ENCODE measurements at places on chromosomes 4 and X.
A peak's percentile ranks its signal among the peaks of the same experiment; 100 is the strongest.

- peak; percentile 46 for DNase-seq
Measured at GRCh38 chr4:25103418-25103817, 56.8 kb downstream of the SEPSECS start.

DNA sequence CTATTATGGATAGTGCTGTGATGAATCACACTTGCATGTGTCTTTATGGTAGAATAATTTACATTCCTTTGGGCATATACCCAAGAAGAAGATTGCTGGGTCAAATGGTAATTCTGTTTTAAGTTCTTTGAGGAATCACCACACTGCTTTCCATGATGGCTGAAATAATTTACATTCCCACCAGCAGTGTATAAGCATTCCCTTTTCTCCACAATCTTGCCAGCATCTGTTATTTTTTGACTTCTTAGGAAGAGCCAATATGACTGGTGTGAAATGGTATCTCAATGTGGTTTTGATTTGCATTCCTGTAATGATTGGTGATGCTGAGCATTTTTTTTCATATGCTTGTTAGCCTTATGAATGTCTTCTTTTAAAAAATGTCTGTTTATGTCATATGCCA lies 1120.2 kb downstream of the ARAP2 start:
- no peak for DNase-seq

GRCh38 chr4:77360451-77360850 lies 203.4 kb downstream of the CCNG2 start:
- no peak for DNase-seq

- DNase-seq: no peak
Measured at GRCh38 chrX:928606-929005, 283.8 kb downstream of the CRLF2 start.

DNA sequence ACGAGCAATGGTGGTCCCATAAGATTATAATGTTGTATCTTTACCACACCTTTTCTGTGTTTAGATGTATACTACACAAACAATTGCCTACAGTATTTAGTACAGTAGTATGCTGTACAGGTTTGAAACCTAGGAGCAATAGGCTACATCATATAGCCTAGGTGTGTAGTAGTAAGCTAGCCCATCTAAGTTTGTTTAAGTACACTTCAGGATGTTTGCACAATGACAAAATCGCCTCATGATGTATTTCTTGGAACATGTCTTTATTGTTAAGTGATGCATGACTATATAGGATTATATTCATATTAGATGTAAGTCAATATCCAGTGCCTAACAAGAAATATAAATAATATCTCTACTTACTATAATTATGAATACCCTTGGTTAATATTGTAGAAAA lies 104.6 kb downstream of the SLC10A6 start:
- DNase-seq: no peak

DNA sequence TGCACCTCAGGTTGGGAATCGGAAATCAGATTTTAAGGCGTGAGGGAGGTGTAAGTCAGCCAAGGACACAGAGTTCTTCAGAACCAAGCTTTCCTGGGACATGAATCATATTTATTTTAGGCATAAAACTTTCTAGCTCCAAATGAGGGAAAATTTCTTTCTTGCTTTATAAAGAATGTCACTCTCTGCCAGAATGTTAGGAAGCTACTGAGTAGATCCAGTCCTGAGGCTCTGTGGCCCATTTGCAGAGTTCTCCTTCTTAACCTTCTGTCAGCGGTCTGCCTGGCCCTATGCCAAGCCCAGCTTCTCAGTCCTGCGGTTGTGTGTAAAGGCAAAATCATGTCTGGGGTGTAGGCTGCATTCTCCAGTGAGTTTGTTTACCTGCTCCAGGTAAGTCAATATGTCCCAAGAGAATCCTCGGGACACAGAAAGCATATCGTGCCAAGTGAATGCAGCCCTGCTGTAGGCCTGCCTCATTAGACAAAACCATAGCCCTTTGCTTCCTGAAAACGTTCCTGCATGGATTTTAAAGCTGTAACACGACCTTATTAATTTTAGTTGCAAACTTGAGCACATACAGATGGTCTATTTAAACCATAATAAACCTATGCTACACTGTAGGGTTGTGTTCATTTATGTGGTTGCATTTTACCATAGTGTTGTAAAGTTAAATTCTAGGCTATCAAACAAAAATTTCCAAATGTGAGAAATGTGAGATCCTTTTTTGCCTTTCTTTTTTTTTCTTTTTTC lies 29.2 kb upstream of the CCNI start:
- DNase-seq: no peak

DNA sequence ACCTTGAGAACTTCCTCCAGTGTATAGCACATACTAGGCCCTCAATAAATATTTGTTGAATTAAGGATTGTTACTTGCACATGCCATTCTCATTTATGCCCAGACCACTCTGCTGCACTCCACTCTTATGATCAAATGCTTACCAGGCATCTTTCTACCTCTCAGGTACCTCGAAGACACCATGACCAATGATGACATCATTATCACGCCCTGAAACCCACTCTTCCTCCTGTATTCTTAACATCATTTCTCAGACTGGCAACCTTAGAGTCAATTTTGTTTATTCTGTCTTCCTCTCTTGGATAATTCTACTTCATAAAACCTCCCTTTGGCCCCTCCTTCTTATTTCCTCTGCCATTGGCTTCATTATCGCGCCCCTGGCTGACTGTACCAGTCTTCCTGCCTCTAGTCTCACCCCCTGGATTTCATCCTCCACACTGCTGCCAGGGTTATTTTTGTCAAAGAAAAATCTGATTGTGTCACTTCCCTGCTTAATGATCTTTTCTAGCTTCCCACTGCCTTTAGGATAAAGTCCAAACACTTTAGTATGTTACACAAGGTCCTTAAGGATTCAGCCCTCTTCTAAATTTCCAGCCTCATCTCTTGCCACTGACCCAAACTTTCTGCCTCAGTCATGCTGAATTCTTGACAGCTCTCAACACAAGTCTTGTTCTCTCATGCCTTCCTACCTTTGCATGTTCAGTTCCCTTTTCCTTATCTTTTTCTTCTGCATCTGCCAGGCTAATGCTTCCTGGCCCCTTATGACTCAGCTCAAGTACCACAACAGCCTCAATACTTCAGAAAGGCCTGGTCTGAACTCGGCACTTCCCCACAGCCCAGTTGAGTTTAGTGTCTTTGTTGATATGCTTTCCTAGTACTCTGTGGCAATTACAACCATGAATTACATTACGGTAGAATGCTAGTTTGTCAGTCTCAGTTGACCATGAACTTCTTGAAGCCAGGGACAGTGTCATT lies 45.8 kb downstream of the HDAC8 start:
- DNase-seq: peak; percentile 32

DNA sequence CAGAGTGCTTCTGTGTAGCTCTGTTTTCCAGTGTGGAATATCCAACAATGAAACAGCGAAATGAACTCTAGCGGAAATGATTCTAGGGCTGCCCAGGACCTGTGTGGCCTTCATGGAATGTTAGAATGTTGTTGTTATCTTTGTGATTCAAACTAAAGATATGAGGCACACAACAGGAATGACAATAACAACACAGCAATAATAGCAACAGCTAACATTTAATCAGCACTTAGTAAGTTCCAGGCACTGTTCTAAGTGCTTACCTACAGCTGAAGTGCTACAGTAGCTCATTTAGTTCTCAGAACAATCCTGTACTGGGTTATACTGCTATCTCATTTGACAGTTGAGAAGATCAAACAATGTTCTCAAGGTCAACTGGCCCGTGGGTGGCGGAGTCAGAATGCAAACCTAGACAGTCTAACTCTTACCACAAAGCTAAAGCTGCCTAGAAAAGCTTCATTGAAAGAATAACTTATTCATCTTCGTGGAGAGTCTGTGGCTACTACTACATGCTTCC lies 63.7 kb downstream of the MAML3 start:
- no peak for DNase-seq

GRCh38 chr4:168082379-168082778 lies 10.0 kb upstream of the ANXA10 start:
- no peak for DNase-seq

DNA sequence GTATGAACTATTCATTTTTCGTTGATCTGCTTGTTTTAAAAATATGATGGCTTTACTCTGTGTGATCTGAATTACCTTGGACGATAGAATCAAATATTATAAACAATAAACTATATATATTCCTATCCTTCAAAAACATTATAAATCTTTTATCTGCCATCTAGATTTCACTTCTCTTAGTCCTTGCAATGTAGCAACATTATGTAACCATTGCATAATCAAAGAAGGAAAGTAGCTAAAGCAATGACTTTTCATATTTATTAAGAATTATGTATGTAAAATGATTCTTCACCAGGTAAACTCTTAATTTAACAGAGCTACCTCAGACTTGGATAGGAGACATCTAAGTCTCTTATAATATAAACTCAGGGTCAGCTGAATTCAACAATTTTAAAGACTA lies 210.5 kb downstream of the ADAMTS3 start:
- DNase-seq: no peak

- DNase-seq: no peak
Measured at GRCh38 chr4:38364383-38364963, 299.5 kb upstream of the KLF3 start.

GRCh38 chrX:111646515-111646914 lies 34.5 kb upstream of the ALG13 start:
- DNase-seq: no peak

- DNase-seq: no peak
Measured at GRCh38 chr4:47839259-47839658, 1.4 kb upstream of the CORIN start.

GRCh38 chr4:142539796-142540482 lies 306.2 kb downstream of the INPP4B start:
- DNase-seq: no peak

DNA sequence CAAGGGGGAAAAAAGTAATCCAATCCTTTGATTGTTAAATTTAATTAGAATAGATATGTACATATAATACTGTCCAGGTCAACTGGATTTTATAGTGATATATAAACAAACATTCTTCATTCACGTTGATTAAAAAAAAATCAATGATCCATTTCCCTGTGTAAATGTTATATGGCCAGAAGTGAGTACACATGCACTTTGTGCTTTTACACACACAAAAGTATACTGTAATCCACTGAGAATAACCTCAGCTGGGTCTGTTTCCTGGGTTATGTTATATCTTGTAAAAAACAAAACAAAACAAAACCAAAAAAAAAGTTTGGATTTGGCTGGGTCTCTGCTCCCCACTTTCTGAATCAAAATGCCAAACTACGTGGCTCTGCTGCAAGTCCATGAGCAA lies 51.7 kb downstream of the WFS1 start:
- no peak for DNase-seq

DNA sequence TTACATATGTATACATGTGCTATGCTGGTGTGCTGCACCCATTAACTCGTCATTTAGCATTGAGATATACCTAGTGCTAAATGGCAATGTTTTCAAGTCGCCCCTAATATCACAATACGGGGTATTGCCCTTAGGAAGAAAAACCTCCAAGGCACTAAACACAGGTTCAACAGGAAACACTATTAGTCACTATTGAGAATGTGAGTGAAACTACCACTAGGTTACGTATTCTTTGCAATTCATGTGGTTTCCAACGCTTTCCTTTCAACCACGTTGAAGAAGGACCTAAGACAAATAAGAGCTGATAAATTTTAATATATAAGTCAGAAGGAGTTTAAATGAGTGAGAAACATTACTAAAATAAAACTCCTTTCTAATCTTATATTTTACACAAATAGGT lies 134.7 kb upstream of the SPANXN4 start:
- no peak for DNase-seq

DNA sequence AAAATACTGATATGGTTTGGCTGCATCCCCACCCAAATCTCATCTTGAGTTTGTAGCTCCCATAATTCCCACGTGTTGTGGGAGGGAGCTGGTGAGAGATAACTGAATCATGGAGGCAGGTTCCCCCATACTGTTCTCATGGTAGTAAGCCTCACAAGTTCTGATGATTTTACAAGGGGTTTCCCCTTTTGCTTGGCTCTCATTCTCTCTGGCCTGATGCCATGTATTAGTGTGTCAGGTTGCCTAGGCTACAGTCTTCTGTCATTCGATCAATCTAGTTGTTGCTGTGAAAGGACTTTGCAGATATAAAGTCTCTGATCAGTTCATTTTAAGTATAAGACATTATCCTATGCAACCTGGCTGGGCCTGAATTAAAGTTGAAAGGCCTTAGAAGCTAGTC lies 209.3 kb upstream of the MAOA start:
- DNase-seq: no peak

- DNase-seq: no peak
Measured at GRCh38 chr4:111618908-111619307, 526.3 kb upstream of the FAM241A start.

- DNase-seq: no peak
Measured at GRCh38 chrX:15475486-15475885, 17.6 kb downstream of the PIR start.

DNA sequence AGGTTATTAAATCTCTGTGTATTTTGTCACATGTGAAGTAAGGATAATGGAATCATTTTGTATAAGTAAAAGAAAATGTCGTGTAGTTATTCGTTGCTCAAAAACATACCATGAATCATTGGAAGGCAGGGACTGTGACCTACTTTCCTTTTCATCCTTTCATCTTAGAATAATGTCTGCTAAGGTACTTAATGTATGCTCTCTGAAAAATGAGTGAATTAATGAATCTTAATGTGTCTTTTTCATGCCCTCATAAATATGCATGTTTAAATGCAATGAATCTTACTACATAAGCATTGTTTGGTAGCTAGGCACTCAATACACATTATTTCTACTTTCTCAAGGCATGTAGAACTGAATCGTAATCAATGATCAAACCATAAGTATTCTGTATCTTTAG lies 343.9 kb downstream of the MAGEB5 start:
- DNase-seq: no peak

GRCh38 chr4:61924131-61924530 lies 724.0 kb downstream of the ADGRL3 start:
- DNase-seq: no peak

- DNase-seq: no peak
Measured at GRCh38 chr4:36043241-36043640, 201.1 kb downstream of the ARAP2 start.

DNA sequence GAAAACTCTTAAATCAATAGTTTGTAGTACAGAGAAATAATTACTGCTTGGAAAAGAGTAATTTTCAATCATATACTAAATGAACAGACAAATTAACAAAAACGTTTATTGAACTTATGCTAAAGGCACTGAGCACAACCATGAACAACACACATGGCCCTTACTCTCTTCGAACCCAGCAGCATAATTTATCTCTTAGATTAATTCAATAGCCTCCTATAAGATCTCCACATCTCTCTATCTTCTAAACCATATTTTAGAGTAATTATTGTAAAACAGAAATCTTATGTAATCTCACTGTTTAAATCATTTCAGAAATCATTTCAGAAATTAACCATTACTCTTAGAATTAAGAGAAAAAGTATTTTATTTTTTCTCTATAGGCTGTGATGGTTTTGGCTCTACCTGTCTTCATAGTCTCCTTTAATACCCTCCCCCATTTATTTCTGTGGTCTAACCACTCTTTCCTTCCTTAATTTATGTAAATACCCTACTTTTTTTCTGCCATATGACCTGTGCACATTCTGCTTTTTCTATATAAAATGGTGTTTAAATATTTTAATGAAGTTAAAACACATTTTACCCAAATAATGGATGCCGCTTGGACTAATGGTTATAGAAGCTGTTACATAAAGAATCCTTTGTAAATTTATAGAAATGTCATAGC lies 218.5 kb downstream of the CCSER1 start:
- no peak for DNase-seq
